ENCODE measurements at places on chromosomes 4 and X. TPM values are rescaled to one million over a fixed set of nuclear protein-coding genes. Genes with fewer than 3 reads are reported as not detected.

Gene GAGE12F
- total RNA-seq: not detected

Gene MAGEE2
- total RNA-seq: not detected

Gene GCNA
- total RNA-seq: 1.3 TPM

Gene ZAR1
- total RNA-seq: not detected

Gene MAGEC1
- not detected for total RNA-seq

Gene MAGEA6
- total RNA-seq: not detected

Gene PDE5A
- 402 TPM for total RNA-seq
